Pons (tissue), 1 donor: ENCODE measurements at places on chromosomes 12 and 14.
A peak's percentile ranks its signal among the peaks of the same experiment; 100 is the strongest.

DNA sequence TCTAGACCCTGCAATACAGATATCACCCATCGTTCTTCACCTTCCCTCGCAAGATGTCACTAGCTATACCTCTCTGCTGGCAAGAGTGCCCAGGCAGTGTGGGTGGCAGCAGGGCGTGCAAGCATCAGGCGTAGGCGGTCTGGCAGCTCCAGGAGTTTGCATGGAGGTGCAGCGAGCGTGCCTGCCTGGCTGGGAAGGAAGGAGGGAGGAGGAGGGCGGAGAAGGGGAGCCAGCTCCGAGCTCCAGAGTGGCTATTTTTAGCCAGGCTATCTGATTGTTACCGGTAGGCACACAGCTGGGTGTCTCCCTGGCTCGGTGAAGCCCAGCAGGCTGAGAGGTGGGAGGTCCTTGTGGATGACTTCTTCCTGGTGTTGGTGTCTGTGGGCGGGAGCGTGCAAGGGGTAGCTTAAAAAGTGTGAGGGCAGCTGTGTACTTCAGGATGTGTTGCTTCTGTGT lies 6.2 kb downstream of the FOXJ2 start:
- DNase-seq = no peak

- DNase-seq = no peak
Measured at GRCh38 chr14:106850913-106851825, 1324.8 kb downstream of the TMEM121 start.

DNA sequence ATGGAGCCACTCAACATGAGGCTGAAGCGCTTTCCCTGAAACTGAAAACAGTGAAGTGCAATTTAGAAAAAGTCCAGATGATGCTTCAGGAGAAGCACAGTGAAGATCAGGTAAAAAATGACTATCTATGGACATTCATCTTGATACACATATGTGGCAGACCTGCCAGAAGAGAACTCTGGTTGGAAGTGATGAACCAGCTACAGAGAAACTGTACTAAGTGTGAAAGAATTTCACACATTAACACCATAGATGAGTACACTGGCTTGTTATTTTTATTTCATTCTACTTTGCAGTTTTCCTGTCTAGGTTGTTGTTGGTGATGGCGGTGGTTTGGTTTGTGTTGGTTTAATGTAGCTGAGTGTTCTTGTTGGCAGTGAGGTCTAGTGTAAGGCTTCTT lies 174.7 kb downstream of the ESR2 start:
- no peak for DNase-seq

GRCh38 chr14:23094666-23095195 lies at the start of gene ACIN1:
Gene ACIN1, minus strand, starts transcription at chr14:23095136. Its CDS starts 24 bp downstream, at chr14:23095112.
- DNase-seq = peak; percentile 86

DNA sequence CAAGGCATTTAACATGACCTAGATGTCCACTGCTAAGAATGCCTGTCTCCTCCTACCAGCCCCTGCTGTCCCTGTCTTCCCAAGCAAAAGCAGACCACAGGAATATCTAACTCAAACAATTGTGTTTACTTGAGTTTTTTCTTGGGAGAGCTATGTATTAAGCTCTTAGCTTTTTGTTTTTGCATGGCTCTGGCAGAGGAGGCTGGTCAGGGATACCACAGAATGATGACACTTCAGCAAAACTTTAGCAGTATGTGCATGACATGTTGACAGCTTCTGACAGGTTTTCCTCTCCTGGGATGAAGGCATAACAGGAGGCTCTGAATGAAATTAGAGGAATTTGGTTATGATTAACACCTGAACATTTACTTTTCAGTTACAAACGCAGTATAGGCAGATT lies 6.9 kb downstream of the TMBIM6 start:
- DNase-seq = no peak

DNA sequence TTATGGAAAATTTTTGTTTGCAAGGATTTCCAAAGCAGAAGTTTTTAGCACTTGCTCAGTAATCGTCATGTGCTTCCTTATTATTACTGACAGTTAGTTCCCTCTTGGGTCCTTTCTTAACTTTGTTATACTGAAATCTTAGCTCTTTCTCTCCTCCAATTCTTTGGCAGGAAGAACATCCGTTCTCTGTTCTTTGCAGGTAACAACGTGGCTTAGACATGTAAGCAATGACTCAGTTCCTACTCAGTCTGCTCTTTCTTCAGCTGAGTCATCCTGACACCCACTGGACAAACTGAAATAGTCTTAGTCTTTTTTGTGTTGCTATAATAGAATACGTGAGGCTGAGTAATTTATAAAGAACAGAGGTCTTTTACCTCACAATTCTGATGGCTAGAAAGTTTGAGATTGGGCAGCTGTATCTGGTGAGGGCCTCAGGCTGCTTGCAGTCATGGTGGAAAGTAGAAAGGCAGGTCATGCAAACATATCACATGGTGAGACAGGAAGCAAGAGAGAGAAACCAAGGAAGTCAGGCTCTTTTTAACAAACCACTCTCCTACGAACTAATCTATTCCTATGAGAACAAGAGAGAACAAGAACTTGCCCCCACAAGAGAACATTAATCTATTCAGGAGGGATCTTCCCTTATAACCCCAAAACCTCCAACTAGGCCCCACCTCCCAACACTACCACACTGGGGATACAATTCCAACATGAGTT lies 49.2 kb downstream of the TESPA1 start:
- DNase-seq = no peak

- DNase-seq = peak; percentile 71
Measured at GRCh38 chr14:63276492-63277342, 42.0 kb downstream of the GPHB5 start.

DNA sequence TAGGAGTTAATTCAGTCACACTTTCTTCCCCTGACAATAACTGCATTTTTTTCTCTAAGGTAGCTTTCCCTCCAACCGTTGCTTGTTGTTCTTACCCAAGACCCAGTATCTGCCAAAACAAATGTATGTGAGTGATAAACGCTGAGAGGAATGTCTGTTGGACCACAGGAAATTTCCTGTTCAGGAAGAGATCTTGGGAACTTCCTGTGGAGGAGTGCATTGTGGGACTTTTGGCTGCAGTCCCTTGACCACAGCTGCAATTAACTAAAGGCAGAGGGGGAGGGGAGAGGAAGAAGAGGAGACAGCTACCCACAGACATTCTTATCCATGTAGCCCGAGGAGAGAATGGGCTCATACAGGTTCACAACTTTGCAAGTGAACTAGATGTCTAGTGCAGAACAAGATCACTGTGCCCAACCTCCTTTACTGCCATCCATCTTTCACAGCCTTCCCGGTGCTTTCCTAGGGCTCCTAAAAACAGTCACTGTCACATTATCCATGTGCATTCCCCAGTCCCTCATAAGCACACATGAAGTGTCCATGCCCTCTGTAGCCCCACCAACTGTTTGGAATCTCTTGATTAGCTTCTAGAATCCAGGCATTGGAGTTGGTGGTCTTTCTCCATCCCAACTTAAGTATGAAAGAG lies 149.5 kb downstream of the ETV6 start:
- DNase-seq = no peak

- no peak for DNase-seq
Measured at GRCh38 chr12:122979001-122979907, 1.2 kb upstream of the ARL6IP4 start.

GRCh38 chr14:100712490-100712889 lies 14.2 kb upstream of the DLK1 start:
- no peak for DNase-seq

DNA sequence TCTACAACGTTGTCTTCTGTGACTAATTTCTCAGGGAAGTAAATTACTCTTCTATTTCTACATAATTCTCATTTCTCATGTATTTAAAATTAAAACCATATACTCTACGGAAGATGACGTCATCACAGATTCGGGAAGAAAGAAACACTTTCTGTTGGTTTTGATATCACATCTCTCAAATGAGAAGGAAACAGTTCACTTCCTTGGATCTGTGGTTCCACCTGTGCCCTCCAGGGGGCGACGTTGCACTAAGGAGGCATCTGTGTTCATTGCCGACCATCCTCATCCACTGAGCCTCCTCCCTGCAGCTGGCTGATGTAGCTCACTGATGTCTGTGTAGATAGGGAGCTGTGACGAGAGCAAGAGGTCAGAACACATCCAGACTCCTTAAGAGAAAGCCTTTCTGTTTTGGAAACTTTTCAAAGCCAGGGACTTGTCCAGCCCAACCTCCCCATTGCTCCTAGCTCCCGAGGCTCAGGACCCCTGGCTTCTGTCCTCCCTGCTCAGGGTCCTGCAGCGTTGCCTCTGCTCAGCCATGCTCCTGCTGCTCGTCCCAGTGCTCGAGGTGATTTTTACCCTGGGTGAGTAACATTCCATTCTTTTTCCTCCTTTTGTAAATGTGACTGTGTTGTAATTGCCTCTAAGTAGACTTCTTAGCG lies 172.7 kb upstream of the OR4E1 start:
- DNase-seq = peak; percentile 17

DNA sequence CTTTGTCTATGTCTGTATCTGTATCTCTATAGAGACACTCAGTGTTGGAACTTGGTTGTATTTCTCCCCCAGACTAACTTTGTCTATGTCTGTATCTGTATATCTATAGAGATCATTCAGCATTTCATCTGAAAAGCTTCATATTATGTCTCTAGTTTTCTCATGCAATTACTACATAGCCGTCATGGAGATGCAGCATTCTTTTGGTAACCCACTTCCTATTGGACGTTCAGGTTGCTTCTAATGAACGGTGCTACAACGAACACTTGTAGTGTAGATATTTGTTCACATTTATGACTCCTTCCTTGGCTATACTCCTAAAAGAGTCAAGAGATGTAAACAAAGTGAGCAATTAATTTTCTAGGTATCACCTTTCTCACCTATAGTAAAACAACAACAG lies 81.5 kb upstream of the KCNA1 start:
- no peak for DNase-seq

GRCh38 chr12:47023953-47024352 lies 55.5 kb upstream of the PCED1B start:
- DNase-seq = no peak

DNA sequence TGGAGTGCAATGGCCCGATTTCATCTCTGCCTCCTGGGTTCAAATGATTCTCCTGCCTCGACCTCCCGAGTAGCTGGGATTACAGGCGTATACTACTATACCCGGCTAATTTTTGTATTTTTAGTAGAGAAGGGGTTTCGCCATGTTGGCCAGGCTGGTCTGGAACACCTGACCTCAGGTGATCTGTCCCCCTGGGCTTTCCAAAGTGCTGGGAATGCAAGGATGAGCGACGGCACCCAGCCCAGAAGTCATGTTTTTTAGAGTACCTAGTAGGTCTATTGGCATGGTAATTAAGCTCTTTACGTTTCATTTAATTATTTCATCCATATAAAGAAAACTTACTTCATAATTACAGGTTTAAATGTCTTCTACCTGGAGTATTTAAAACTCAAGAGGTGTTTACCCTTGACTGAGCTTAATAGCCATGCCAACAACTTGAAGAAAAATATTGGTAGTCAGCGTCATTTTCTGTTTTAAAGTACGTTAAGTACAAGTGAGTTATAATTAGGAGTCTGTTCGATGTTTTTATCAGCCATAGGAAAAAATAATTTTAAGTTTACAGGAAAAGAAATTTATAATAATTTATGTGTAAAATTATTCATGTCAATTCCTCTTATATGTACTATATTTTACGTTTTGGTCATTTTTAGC lies 4.0 kb downstream of the TMPO start:
- no peak for DNase-seq

DNA sequence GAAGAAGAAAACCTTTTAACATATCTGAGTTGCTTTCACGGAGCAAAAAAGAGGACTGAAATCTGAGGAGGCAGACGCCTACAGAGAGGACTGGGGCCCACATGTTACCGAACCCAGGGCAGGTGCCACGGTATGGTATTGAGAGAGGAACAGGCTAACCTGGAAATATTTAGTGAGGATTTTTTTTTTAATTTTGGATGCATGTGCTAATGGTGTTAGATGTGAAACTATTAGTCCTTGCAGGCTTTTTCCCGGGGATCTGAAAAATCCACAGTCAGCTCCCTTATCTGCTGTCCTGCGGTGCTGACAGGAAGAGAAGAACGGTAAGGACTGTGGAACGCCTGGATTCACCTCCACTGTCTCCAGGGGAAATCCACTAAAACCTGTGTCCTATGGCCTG lies 819.7 kb downstream of the TMEM121 start:
- DNase-seq = no peak

DNA sequence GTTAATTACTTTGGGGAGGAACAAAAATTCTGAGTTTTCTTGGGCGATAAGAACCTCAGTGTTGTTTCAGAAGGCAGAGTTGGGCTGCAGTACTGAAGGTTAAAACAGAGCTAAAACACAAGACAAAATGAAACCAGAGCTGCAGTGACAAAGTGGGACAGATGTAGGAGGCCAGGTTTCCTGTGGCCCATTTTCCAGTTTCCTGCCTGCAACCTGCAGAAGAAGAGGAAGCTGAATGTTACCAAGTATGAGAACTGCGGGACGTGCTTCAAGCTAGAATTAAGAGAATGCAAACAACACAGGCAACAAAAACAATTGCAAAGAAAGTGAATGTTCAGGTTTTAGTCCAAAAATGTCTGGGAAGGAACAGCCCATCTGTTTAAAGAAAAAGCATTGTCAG lies 17.8 kb downstream of the ELK3 start:
- DNase-seq = peak; percentile 45

DNA sequence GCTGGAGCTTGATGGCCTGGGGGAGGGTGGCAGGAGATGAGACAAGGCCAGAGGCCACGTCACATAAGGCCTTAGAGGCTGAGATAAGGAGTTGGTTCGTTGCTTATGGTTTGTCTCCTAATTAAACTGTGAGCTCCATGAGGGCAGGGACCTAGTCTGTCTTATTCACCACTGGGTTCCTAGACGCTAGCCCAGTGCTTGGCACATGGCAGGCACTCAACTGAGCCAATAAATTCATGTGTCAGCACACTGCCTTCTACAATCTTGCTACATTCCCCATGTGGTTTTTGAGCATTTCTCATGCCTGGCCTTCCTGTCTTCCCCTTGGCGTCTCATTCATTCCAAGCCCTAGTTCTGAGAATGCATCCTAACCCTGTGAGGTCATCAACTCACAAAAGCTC lies 92.5 kb upstream of the MED13L start:
- DNase-seq = no peak

GRCh38 chr12:45890276-45890675 lies 100.1 kb downstream of the SCAF11 start:
- DNase-seq = no peak

DNA sequence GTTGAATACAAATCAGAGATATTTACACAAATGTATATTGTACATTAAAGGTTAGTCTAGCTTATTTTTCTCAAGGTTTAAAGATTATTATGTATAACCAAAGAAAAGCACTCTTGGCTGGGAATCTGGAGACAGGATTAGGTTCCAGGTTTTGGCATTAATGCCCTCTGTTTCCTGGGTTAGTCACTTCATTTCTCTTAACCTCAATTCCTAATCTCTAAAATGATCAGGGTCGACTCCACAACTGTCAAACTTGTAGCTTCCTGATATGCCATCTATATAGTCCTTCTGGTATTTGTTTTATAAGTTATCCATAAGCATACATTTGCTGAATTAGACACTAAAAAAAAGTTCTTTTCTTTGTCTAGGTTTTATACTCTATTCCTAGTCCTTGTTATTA lies 2.6 kb downstream of the ITPR2 start:
- DNase-seq = no peak

DNA sequence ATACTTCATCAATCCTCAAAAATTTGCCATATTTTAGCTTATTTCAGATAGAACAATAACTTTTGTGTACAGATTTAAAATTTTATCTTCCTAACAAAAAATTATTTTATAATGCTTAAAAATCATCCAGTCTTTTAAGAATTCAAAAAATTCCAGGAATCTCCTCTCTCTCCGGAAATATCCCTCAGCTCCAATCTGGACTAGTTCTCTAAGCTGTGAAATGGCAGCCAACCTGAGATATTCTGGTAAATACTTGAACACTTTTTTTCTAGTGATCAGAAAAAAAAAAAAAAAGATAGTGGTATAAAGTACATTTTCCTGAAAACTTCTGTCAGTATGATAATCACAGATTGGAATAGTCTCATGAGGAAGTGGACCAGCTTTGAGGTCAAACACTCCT lies 57.6 kb downstream of the SSPN start:
- DNase-seq = no peak
